ENCODE measurements at places on chromosomes 3 and 15.
A peak's percentile ranks its signal among the peaks of the same experiment; 100 is the strongest.

- DNase-seq = no peak
Measured at GRCh38 chr3:24142127-24142526, 197.0 kb downstream of the NR1D2 start.

GRCh38 chr15:75599401-75599800, 20.3 kb upstream of the PTPN9 start:
- no peak for DNase-seq

GRCh38 chr3:133890037-133890436, 5.6 kb downstream of the RAB6B start:
- no peak for DNase-seq

DNA sequence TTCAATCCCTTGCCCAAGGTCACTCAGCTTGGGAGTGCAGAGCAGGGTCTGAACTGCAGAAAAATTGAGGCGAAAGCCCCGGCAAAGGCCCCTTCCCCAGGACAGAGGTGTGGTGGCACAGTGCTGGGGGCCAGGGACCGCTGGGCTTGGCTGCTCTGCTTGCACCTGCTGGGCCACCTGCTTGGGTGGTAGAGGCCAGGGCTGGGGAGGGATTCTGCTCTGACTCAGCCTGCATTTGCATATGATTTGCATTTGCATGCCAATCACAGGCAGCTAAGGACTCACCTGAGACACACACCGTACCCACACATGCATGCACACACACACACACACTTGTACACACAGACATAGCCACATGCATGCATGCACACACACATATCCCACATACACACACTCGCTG, 9.9 kb downstream of the GRM2 start:
- no peak for DNase-seq

GRCh38 chr3:195897081-195897852, 11.1 kb downstream of the TNK2 start:
- DNase-seq = peak; percentile 40

- DNase-seq = no peak
Measured at GRCh38 chr3:179630753-179631451, 21.9 kb upstream of the USP13 start.

DNA sequence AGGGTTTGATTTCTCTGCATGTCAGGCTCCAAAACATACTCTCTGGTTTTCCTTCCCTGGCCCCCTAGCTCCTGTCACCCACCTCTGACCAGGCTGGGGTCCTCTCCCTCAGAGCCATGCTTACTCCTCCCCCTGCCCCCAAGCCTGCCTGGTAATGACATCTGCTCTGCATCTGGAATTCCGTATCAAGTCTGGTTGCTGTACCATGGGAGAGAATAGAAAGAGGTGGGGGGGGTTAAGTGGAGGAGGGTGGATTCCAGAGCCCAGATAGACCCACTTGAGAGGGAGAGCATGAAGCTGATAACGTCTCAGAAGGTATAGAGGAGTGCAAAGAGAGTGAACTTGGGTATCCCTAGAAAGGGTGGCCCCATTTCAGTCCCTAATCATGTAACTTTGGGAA, 4.2 kb downstream of the IGDCC4 start:
- no peak for DNase-seq

DNA sequence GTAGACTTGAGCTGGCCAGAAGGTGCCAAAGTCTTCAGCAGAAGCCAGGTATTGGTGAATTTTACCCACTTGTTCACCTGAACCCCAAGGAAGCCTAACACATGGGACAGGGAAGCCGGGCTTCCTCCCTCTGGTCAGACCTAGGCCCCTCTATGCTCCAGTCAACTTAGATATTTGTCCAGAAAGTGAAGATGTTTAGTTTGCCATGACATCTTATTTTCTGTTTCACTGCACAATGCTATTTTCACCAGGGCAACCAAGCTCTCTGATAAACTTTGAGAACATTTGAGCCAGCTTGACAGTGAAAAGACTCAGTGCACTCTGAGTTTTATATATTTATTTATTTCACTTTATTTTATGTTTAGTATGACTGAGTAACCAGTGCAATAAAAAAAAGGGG, 71.0 kb downstream of the SOX14 start:
- no peak for DNase-seq

DNA sequence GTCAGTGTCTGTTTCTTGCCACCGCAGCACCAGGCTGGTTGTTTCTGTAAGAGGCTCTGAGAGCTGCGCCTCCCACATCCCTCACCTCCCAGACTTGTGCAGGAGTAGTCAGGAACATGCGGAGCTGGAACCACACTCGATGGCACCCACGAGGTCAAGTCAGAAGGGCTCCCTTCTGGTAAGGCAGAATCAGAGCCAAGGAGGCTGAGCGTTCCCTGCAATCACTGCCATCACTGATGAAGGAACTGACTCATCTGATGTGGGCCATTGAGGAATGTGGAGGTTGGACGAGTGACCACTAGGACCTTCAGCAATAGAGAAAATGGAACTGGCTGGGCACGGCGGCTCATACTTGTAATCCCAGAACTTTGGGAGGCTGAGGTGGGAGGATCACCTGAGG, 35.7 kb upstream of the BLM start:
- DNase-seq = no peak

- DNase-seq = no peak
Measured at GRCh38 chr3:13072239-13072599, 1.0 kb downstream of the IQSEC1 start.

DNA sequence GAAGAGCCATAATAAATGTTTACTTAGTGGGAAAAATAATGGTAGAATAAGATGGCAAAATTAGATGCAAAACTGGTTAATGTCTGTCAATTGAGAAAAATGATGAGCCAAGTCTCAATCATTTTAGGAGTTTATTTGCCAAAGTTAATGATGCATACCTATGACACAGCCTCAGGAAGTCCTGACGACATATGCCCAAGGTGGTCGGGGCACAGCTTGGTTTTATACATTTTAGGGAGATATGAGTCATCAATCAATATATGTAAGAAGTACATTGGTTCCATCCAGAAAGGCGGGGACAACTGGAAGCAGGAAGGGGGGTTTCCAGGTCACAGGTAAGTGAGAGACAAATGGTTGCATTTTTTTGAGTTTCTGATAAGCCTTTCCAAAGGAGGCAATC, 31.5 kb downstream of the CLEC3B start:
- DNase-seq = no peak
